ENCODE measurements at places on chromosomes 7 and 10.

DNA sequence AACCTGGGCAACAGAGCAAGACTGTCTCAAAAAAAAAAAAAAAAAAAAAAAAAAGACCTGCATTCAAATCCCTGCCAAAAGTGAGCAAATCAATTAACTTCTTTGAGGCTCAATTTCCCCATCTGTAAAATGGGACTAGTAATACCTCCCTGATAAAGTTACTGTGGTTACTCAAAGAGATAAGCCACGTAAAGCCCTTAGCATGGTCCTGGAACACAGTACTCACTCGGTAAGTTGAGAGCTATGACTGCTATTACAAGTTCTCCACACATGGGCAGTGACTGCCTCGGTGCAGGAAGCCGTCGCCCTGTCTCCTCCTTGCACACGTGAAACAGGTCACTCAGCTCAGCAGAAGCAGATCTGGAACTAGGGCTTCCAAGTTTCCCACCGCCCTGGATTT, 37.9 kb downstream of the DDIT4 start:
- DNase-seq: no peak

DNA sequence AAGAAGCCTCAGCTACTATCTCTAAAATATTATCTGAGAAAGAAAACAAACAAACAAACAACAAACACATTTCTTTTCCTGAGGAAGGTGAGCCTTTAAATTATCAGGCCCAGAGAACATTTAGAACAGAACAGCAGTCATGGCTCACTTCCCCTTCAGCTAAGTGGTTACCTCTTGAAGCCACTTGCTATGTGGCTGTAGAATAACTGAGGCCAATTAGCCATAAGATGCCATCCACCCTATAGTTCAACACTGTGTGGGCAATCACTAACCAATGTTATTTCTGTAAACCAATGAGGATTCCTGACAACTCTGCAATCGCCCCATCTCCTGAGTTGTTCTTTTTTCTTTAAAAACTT, 3.7 kb upstream of the UPP1 start:
- no peak for DNase-seq

DNA sequence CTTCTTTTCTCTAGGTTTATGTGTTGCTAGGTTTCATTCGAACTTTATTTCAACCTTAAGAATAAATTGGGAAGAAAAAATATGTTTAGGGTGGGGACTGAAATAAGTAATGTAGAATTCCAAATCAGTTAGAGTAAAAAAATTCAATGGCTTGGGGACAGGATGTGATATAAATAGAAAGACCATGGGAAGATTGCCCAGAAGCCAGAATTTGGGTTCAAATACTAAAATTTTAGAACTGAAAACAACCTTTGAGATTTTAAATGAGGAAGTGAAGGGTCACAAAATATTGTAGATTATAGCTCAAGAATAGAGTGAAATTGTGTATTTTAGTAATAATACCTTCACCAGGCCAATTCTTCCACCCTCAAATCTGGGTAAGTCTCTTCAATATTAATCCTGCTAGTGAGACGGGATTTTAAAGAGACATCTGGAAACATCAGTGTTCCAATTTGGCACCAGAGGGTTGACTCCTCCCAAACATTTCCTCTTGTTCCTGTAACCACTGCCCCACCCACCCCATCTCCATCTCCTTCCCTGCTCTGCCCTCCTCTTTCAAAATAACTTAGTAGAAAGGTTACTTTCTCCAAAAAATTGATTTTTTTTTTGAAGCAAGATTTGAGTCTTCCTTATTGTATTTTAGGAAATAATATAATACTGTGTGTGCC, 51.3 kb upstream of the FAM3C start:
- no peak for DNase-seq

DNA sequence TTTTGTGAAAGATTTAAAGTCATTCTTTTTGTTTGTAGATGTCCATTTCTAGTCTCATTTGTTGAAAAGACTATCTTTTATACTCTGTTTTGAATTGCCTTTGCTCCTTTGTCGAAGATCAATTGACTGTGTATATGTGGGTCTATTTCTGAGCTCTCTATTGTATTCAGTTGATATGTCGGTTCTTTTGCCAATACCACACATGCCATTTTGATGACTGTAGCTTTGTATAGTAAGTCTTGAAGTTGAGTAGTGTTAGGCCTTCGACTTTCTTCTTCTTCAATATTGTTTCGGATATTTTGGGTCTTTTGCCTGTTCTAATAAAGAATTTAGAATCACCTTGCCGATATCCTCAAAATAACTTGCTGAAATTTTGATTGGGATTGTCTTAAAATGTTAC, 104.5 kb downstream of the CCSER2 start:
- DNase-seq: peak; percentile 6

Data from EL (cell line).